ENCODE measurements at places on chromosomes 11 and 22. TPM values are rescaled to one million over a fixed set of nuclear protein-coding genes. Genes with fewer than 3 reads are reported as not detected.

DNA sequence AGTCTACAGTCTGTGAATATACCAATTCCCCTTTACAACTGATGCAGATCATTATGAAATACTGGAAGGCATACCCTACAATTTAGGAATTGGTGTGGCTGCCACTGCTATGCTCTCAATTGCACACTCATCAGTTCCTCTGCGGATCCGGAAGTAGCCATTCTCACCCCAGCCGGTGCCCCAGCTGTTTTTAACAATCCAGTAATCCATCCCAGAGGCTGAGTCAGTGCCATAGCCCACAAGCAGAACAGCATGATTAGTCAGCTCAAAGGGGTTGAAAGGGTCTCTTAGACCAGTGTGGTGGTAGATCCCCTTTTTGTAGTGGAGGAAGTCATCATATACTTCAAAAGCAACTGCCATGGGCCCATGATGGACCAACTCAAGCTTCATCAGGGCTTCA lies 43.6 kb downstream of the CTSC start:
- DNase-seq = no peak

DBX1 gene
- 5.3 TPM for total RNA-seq

DNA sequence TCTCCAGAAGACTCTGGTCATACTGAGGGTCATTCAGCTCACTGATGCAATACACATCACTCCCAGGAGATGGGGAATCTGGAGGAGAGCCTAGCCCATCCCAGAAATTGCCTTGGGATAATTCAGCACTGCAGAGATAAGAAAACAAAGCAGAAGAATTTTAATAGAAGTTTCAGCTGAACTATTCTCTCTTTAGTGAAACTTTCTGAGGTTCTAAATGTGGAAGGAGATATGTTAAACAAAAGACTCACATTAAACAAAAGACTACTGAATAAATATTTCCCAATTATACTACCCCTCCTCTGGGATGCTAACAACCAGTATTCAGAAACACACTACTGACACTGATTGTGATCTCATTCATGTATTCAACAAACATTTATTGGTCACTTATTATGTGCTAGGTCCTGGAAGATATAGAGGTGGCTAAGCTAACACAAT lies 47.8 kb downstream of the C2CD3 start:
- no peak for DNase-seq

SAA4 gene
- total RNA-seq = not detected
